ENCODE measurements at places on chromosomes 12 and 14.

- DNase-seq, result no peak
These were observed 159.3 kb downstream of the DACT1 start for GRCh38 chr14:58797010-58797429.

DNA sequence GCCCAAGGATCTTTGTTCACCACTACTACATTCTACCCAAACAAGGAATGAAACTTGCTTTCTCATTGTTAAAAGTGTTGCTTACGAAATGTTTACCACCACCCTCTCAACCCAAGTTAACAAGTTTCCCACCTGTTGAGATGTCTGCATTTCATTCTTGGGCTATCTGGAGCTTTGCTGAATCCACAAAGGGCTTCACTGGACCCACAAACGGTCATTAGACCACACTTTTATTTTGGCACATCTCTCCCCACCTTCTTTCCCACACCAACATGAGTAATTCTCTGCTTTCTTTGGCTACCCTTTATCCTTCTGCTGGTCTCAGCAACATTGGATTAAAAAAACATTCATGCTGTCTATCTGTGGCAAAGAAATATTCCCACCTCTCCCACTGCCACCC lies 78.0 kb downstream of the TMEM260 start:
- DNase-seq, result no peak

DNA sequence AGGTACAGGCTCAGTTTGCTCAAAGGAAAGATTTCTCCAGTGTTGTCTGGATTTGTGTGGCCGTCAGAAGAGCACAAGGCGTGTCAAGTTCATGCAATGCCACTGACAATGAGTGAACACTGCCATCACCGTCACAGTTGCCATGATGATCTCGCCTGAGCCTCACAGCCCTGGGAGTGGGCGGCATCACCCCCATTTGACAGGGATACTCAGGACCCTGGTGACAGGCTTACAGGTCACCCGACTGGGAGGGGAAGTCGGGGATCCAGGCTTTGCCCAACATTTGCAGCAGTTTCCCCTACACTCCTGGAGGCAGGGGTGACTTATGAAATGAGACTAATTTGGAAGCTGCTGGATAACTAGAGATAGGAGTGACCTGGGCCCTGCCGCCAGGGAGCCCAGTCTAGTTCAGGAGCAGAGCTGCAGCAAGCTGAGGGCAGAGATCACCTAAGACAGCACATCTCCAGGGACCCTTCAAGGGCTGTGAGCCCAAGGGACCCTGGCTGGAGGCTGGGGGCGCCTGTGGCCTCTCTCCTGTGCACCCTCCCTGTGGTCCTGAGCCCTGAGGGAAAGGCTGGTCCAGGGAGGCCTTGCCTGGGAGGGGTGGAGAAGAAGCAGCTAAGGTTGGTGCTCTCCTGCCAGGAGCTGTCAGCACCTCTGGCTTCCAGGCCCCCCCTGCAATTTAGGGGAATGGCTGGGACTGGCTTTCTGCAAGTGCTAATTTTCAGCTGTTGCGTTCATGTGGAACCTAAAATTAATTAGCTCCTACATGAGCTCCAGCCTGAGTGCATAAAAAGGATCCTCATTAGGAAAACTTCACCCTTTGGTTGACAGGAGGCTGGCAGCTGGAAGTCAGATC lies 32.4 kb upstream of the BEGAIN start:
- DNase-seq, result no peak

GRCh38 chr14:69183735-69184134 lies 7.6 kb upstream of the EXD2 start:
- no peak for DNase-seq

Data from NCI-H1417 (cell line).